Thoracic aorta (tissue), 2 donors: ENCODE measurements at places on chromosomes 6 and 20.

GRCh38 chr6:152118224-152118623 lies 310.7 kb downstream of the ESR1 start:
- no peak for DNase-seq

GRCh38 chr20:24492031-24492607 lies 22.7 kb downstream of the SYNDIG1 start:
- DNase-seq: no peak

- DNase-seq: no peak
Measured at GRCh38 chr20:25045343-25045712, 12.6 kb downstream of the ACSS1 start.

- DNase-seq: no peak
Measured at GRCh38 chr20:4876301-4876700, 125.0 kb downstream of the SLC23A2 start.

GRCh38 chr6:41132254-41132653 lies 21.9 kb downstream of the TREML1 start:
- no peak for DNase-seq
